ENCODE measurements at places on chromosomes 3 and 15.

DNA sequence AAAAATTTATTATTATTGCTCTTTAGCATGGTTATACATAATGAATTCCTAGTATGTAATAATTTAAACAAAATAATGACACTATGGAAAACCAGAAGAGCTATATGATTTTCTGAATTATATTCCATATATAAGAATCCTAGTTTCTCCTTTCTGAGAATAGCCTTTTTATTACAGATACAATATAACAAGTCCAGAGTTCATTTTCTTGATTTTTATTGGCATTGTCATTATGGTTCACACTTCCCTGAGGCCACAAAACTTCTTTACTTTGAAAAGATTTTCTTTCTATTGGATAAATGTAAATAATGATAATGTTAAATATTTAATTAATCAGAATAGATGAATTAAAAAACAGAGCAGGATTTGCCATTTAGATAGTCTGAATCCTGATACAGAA is 362.3 kb upstream of the BCHE start:
- no peak for DNase-seq

DNA sequence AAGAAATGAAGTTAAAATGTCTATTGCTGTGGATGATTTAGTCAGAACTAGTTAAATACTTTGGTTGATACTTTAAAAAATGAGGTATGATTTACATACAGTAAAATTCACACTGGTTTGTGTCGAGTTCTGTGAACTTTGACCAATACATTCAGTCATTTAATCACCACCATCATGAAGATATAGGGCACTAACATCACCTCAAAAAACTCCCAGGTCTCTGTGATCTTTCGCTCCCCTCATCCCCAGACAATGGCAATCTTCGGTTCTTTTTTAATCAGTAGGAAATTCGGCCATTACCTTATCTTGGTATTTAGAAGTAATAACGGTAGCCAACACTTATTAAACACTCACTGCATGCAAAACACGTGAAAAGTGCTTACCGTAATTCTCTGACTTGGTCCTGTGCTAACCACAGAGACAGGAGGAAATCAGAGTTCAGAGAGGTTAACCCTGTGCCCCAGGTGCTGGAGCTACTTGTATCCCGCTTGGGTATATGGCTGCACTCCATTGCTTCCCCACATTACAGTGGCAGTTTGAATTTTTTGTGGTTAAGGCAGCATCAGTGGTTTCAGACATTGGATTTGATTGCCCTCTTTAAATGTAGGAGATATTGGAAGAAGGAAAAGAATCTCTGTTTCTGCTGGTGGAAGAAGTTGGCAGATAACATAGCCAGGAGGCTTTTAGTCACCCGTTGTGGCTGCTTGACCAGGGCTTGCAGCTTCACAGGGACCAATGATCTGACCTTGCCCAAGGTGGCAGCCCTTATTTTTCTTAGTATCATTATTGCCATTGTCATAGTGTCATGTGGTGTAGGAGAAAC is 4.2 kb downstream of the PLCL2 start:
- no peak for DNase-seq

- no peak for DNase-seq
These were observed 410 bp downstream of the PRR23E start for GRCh38 chr3:127193341-127193740.

GRCh38 chr15:33188641-33189257 is 5.8 kb downstream of the FMN1 start:
- no peak for DNase-seq
